Epithelial cell of prostate (primary cell): ENCODE measurements at places on chromosomes 7 and 10.

DNA sequence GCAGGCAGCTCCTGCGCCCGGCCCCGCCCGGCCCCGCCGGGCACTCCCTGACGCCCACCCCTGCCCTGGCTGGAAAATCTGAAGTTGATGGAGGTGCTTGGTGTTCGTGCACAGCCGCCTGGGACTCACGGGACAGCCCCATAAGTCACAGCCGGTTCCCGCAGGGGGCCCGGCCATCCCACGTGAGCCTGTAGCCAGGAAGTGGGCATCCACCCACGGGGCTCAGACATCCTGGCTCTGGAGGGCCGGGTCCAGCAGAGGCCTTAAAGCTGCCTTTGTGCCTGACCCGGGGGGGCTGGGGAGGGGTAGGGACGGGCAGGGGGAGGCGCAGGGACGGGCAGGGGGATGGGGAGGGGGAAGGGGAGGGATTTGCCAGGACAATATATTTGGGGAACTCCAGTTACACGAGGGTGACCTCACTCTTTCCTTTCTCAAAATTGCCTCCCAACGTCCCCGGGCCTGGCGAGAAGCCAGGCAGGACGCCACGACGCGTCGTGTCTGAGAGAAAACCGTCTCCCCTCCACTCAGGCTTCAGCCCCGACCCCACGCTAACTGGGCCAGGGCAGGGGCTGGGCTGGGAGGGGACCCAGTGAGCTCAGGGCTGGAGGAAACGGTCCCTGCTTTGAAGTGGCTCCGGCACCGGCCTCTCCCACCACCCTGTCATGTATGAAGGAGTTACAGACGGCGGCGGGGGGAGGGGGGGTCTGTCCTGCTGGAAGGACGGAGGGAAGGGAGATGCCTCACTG is 82.1 kb upstream of the PDGFA start:
- no peak for DNase-seq

GRCh38 chr7:131625817-131626372 is 69.5 kb upstream of the PODXL start:
- DNase-seq, result no peak

DNA sequence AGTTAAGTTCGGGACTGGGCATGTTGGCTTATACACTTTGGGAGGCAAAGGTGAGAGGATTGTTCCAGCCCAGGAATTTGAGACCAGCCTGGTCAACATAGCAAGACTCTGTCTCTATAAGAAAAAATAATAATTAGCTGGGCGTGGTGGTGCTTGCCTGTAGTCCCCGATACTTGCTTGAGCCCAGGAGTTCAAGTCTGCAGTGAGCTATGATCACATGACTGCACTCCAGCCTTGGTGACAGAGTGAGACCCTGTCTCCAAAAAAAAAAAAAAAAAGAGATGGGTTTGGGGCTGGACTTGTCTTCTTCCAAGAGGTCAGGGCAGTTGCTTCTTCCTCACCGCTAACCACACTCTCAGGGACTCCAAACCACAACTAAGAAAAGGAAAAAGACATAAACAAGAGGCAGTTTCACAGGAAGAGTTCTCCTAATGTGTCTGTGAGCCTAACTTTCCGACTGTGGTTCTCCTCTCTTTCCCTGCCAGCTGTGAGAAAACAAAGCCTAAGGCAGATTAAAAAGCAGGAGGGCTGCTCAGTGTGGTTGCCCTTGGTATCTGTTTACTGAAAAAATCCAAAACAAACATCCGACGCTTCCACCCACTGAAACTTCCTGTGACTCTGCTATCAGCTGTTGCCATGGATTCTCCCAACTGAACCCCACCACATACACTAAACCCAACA is 2.4 kb upstream of the SERPINE1 start:
- DNase-seq, result no peak

DNA sequence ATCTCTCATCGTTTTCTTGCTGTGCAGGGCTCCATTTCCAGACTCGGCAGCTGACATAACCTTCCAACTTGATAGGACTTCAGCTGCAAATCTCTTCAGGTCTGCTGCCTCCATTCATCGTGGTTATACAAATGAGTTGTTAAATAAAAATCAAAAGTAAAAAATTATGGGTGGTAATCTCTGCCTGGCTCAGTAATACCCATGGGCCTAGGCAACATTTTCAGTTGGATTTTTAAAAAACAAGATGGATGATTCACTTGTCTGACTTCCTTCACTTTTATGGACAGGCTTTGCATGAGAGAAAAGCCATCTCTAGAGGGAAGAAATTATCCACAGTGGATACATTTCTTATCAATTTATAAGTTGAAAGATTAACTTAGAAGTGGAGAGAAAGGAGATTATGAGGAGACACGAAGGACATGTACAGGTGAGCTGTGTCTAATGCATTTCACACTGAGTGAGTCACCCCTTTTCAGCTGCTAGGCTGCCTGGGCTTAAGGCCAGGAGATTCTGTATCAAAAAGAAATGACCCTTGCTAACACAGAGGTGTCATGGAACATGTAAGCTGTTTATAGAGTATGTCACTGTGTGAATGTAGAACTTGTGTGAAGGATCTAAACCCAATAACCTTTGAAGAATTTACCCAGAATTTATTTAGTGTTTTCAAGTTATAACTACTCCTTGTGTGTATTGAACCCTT is 495.1 kb downstream of the AUTS2 start:
- DNase-seq, result peak; percentile 33

- DNase-seq, result no peak
These were observed 277.2 kb upstream of the TCERG1L start for GRCh38 chr10:131588704-131589220.
